ENCODE measurements at places on chromosomes 7 and 10. TPM values are rescaled to one million over a fixed set of nuclear protein-coding genes. Genes with fewer than 3 reads are reported as not detected.

Gene GATA3
- total RNA-seq: not detected

Gene MACC1
- total RNA-seq: not detected

Gene NAT16
- total RNA-seq: not detected

Gene SHLD2
- total RNA-seq: 35.4 TPM

Gene ELAPOR2
- 28.7 TPM for total RNA-seq

Gene C10orf53
- not detected for total RNA-seq

Gene CYP2C19
- not detected for total RNA-seq

Gene TMEM196
- not detected for total RNA-seq

Gene SPDYE9
- not detected for total RNA-seq

Gene ADCY1
- 0.14 TPM for total RNA-seq

Gene CALCR
- total RNA-seq: not detected

Gene INHBA
- not detected for total RNA-seq

Gene UCN3
- total RNA-seq: not detected

Gene ITPRID1
- not detected for total RNA-seq

Gene GALNT17
- not detected for total RNA-seq

Gene C10orf62
- total RNA-seq: not detected

Gene ADRB1
- total RNA-seq: 4.8 TPM

Gene CASD1
- total RNA-seq: 22.3 TPM

Gene ADD3
- 69.6 TPM for total RNA-seq

Gene FAM221A
- 2.2 TPM for total RNA-seq

Gene PRLHR
- not detected for total RNA-seq

Gene CAMK2B
- total RNA-seq: 2.2 TPM

Gene PRKCQ
- total RNA-seq: 0.55 TPM

Gene CFAP58
- 0.37 TPM for total RNA-seq

Gene EPO
- total RNA-seq: not detected

Gene EFCAB10
- total RNA-seq: not detected

Gene TSPAN33
- total RNA-seq: 35.8 TPM

Gene KCNIP2
- not detected for total RNA-seq

Gene SCART1
- total RNA-seq: 0.18 TPM

Gene CYP17A1
- not detected for total RNA-seq

Gene H2BK1
- not detected for total RNA-seq

Gene ZNF425
- total RNA-seq: 3.4 TPM

Gene TUBAL3
- total RNA-seq: not detected

Gene TMEM140
- not detected for total RNA-seq

Gene SORCS3
- not detected for total RNA-seq

Gene COL26A1
- 104 TPM for total RNA-seq

Gene NRCAM
- 1.0 TPM for total RNA-seq

Gene KCNH2
- total RNA-seq: 11.5 TPM

Gene UNCX
- total RNA-seq: 0.10 TPM

Gene FAM25G
- total RNA-seq: not detected

Gene COL1A2
- 14.3 TPM for total RNA-seq

Gene GPER1
- 1.4 TPM for total RNA-seq

Gene PNLIPRP1
- not detected for total RNA-seq

Gene TDRD1
- not detected for total RNA-seq

Gene ANKRD7
- 1.9 TPM for total RNA-seq

Gene PRSS37
- not detected for total RNA-seq

Gene BCCIP
- 146 TPM for total RNA-seq

Gene EPHB6
- not detected for total RNA-seq

Gene CCDC7
- total RNA-seq: 1.0 TPM

Gene DLX5
- total RNA-seq: 0.18 TPM

Gene PRKAG2
- total RNA-seq: 92.4 TPM
